Cardiac septum (tissue), 1 donor: ENCODE measurements at places on chromosomes 3 and 15. TPM values are rescaled to one million over a fixed set of nuclear protein-coding genes. Genes with fewer than 3 reads are reported as not detected.
A peak's percentile ranks its signal among the peaks of the same experiment; 100 is the strongest.

DNA sequence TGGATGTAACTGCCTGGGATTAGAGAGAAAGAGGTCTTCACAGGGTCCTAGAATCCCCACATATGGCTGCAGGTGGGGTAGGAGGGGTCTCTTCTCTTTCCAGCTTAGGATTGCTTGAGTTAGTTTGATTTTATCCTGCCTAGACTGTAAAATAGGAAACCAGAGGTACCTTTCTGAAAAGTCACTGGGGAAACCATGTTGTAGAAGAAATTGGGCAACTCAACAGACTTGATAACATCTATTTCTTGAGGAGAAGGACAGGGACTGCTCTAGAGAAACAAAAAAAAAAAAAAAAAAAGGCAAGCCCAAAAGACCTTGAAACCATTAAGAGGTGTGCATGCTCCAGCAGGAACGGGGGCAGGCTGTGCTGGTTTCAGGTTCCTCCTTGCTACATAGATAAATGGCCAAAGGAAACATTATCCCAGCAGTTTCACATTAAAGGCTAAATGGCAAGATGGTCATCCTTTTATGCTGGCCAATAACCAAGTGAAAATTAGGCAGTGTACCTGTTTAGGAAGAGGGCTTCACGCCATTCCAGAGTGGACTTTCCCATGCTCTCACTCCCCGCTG, 116.1 kb downstream of the ALDH1A2 start:
- no peak for DNase-seq

- DNase-seq = no peak
Measured at GRCh38 chr15:79539401-79539800, 107.3 kb downstream of the MINAR1 start.

DNA sequence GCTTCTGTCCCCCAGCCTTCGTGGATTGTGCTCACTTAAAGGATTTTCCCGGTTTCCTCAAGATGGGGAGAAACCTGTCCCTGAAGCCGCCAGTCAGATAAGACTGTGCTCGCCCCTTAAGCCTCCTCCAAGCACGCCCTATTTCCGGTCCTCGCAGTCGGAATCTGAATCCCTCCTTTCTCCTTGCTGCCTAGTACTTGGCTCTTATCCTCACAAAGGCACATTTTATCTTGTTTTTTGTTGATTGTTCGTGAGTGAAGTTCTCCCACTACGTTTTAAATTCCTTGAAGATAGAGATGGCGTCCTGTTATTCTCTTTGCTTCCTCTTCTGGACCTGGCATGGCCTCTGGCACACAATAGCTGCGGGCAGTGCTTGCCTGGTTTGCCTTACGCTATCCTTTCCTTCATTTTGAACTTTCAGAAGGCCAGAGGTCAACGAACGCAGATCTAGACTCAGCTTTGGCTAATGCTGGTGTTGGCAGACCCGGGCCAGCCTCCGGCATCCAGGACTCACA, 1.7 kb downstream of the CLDN11 start:
- DNase-seq = no peak

DNA sequence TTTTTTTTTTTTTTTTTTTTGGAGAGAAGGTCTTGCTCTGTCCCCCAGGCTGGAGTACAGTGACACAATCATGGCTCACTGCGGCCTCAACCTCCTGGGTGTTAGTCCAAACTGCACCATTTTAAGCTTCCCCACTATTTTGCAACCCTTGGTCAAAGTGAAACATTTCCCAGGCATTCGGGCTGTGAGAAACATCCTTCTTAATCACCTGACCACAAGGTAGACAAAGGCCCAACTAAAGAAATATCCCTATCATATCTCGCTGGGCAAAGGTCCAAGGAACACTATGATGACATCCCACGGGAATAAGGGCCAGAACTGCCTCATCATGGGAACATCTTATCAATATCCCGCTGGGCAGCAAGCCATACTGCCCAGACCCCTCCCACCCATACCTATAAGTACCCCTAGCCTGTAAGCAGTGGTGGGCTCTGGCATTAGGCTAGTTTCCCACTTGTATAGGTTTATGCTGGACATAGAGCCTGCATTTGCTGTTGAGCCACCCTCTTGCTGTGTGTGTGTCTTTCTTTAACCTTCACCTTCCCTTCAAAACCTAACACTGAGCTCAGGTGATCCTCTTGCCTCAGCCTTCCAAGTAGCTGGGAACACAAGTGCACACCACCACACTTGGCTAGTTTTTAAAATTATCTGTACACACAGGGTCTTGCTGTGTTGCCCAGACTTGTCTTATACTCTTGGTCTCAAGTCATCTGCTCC, 95.2 kb downstream of the SEMA5B start:
- no peak for DNase-seq

- DNase-seq = no peak
Measured at GRCh38 chr3:65848024-65848423, 190.7 kb downstream of the MAGI1 start.

GRCh38 chr3:140748903-140749302, 71.0 kb downstream of the TRIM42 start:
- no peak for DNase-seq

GRCh38 chr3:67654844-67655177, 399 bp upstream of the SUCLG2 start:
- no peak for DNase-seq

GRCh38 chr3:149479621-149480325, 5.3 kb downstream of the TM4SF4 start:
- DNase-seq = no peak

DNA sequence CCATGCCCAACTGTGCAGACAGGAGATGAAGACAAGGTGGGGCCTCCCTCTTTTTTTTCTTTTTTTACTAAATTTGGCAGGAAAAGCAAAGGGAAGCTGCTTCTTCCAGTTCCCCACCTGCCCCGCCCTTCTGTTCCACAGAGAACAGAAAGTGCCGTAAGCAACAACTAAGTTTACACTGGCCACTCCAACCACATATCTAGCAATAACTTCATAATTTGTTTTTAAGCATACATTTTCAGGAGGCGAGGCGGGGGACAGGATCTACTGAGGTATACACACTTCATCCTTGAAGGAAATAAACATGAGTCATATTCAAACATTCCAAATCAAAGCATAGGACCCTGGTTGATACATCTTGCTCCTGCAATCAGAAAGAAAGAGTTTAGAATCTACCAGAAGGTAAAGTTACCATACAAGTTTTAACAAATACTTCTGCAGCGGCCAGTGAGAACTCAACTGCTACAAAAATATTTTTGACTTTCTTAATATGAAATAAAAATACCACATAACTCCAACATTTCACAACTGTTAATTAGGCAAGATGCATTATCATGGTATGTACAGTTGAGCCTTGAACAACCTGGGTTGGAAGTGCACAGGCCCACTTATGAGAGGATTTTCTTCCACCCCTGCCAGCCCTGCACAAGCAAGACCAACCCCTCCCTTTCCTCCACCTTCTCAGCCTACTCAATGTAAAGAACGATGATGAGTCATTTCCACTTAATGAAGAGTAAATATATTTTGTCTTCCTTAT, 50.7 kb downstream of the FOXP1 start:
- no peak for DNase-seq

DNA sequence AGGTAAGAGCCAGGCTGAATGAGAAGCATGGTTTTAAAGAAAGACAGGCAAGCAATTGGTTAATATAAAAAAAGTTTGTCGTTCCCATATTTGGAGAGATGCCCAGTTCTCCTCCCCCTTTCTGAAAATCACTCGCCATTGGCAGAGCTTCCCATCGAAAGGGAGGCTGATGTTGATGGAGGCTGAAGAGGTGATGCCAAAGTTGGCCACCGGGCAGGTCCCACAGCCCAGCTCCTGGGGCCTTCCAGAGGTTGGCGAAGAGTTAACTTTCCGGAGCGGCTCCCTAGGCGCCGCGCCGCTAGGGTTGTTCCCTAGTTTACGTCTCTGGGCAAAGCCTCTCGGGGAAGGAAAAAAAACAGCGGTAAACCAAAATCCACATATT, 793 bp downstream of the PCOLCE2 start:
- DNase-seq = peak; percentile 79

DNA sequence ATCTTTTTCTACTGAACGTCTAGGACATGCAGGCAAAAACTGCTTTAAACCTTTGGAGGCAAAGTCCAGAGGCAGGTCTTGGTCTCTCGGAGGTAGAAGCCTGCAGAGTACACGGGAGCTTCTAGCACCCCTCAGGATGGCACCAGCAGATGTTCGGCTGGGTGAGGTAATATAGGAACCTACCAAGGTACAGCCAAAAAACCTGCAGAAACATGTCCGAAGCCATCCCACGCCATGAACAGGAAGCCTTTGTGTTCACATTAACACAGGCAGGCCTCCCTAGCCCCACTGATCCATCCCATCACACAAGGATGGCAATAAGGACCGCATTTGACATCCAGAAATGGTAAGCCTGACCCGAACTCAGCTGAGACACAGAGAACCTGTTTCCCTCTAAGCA, 157.9 kb upstream of the HES1 start:
- no peak for DNase-seq

GRCh38 chr3:112808136-112808535, 38.5 kb downstream of the CD200R1L start:
- DNase-seq = no peak

- no peak for DNase-seq
Measured at GRCh38 chr15:72184165-72184811, 13.3 kb downstream of the GRAMD2A start.

DNA sequence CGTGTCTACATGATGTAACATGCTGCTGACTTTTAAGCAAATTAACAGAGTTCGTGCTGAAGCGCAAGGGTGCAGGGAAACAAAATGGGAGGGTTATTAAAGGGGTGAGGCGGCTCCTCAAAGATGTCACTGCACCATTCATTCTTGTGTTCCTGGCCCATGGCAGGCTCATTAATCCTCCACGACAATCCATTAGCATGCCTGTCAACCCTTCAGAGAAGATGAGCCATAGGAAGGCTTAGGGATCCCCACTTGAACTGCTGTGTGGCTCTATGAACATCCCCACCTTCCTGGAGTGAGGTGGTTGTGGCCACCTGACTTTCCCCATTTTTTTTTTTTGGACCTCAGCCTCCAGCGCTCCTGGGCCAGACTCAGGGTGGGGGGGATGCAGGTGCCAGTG, 45.8 kb downstream of the IGF1R start:
- DNase-seq = no peak

GRCh38 chr3:141440942-141441341, 45.9 kb upstream of the RASA2 start:
- DNase-seq = no peak

DNA sequence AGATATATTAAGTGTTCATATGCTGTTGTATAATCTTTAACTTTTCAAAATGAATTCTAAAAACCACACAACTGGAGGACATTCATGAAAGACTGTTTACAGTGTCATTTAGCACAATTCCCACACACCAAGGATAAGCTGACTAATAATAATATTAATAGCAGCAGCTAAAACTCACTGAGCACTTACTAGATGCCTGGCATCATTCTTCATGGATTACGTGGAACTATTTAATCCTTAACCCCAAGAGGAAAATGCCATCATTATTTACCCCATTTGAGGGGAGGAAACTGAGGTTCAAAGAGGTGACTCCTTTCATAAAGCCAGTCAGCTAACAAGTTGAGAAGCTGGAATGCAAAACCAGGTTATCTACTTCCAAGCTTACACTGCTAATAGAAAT, 77.0 kb downstream of the TMEM108 start:
- no peak for DNase-seq

DNA sequence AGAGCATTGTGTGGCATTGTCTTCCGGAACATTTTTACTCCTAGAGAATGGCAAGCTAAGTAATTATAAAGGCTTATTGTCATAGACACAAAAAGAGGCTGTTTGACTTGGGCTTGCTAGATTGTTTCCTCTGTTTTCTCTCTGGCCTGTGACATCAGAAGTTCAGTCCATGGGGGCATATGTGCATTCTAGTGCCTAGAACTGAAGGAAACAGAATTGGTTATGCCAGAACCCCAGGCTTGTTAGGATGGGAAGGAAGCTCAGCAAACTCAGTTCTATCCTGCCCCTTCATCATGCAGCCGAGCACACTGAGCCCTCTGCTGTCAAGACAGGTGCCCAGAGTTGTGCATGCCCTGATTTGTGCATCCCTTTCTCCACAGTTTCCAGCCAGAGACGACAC, 131.3 kb downstream of the PDE8A start:
- DNase-seq = no peak

GRCh38 chr3:174168538-174169254, 690.4 kb upstream of the NAALADL2 start:
- DNase-seq = peak; percentile 59

DNA sequence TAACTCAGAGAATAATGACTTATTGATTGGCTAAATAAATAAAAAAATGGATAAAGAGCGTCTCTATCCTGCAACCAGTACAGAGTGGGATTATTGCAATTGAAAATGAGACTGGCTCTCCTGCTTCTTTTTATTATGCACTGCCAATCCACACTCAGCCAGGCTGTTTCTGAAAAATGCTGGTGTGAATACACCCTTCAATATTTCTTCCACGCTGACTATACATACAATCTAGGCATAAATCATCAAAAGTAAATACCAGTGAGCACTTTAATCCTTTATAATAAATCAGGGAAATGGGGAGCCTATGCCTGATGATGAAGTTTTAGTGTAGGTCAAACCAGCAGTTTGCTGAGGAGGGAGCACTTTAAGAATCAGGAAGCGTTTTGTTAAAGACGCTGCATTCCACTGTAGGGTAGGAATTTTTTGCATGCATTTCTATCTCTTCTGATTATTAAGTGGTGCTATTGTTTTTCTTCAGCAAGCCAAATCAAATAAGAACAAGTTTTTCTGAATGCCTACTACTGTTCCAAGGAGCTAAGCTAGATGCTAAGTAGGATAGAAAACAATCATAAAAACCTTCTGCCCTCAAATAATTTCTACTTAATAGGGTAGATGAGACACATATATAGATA, 781.5 kb downstream of the TBL1XR1 start:
- DNase-seq = no peak

DNA sequence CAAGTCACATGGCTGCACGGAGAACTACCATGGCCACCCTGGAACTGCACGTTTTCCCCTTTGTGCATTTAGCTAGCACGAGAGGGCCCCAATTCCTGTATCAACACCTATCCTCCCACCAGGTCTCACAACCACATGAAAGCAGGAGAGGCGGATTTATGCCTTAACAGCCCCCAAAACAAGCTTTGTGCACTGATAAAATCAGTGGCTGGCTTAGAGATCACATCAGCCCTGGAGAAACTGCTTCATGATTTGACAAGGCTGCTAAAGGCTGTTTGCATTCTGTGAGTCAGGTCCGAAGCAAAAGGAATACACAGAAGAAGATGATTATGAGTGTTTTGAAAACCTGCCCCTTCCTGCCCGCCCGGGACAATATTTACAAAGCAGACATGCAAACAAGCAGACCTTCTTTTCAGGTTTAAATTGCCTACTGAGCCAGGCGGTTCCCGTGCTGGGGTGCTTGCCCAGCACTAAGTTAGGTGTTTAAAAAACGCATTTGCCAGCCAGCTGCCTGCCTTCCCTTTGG, 25.9 kb downstream of the CEMIP start:
- DNase-seq = no peak

GRCh38 chr3:1135194-1135593, 42.4 kb downstream of the CNTN6 start:
- DNase-seq = no peak

FAH gene
- 25.2 TPM for total RNA-seq

DUOXA2 gene
- not detected for total RNA-seq

TMC3 gene
- not detected for total RNA-seq

XCR1 gene
- not detected for total RNA-seq

INSYN1 gene
- total RNA-seq = 55.3 TPM

COLQ gene
- 41.7 TPM for total RNA-seq

IL16 gene
- 2.5 TPM for total RNA-seq

PDE12 gene
- 14.7 TPM for total RNA-seq

ERICH6 gene
- total RNA-seq = 0.19 TPM
